Right renal cortex interstitium (tissue), 3 donors: ENCODE measurements at places on chromosomes 12 and 14. TPM values are rescaled to one million over a fixed set of nuclear protein-coding genes. Genes with fewer than 3 reads are reported as not detected.

GRCh38 chr12:53244337-53244736, 12.3 kb upstream of the RARG start:
- no peak for DNase-seq

- no peak for DNase-seq
Observed at GRCh38 chr14:94752591-94753436, 17.1 kb downstream of the GSC start.

DNA sequence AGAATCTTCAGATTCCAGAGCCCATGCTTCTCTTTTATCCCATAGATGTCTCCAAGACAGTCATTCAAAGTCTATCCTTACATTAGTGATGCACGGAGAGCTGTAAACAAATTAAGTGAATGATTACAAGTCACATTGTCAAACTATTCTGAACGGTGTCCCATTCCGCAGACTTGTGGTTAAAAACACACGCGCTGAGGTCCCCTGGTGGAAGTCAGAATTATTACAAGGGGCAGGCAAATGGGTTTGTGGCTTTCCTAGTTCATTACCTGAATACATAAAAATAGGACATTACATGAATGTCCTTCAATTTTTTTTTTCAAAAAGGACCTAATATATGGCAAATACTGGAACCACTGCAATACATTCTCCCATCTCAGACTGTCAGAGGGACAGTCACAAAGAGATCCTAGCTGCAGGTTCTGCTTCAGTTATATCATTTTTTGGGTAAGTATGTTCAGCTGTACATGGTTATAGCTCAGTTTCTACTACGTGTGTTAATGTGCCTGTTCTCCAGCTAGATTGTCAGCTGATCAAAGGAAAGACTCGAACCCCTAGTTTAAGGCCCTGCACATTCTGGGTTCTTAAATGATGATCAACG, 53.1 kb upstream of the STON2 start:
- DNase-seq: no peak

- DNase-seq: no peak
Observed at GRCh38 chr12:84825149-84825548, 87.5 kb downstream of the SLC6A15 start.

DNA sequence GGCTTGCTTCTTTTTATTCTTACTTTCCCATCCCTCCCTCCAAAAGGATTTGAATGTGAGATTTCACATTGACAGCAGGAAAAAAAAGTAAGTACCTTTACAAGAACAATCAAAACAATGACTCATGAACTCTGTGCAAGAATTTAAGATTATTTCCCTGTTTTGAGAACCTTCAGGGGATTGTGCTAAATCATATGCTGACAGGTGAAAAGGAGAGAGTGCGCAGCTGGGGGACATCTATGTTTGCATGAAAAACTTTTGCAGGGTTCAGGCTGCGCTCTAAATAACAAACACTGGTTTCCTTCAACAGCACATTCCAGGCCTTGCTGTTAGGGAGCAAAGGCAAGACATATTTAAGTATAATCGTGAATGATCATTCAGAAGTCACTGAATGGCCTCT, 27.3 kb downstream of the RERG start:
- no peak for DNase-seq

DNA sequence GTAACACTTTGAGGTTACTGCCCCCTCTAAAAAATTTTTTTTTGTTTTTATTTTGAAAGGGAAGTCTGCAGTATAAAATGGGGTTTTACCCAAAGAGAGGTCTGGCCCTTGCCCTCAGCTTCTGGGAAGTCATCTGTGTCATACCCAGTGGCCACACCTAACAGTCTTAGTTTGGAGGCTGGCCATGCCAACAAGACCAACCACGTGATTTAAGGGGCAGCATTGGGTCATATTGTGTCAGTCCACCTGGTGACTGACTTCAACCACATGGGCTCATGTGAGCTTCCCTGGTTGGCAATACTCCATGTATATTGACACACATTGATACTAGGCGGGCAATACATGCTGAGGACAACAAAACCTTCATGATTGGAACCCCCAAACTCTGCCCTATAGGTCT, 173.9 kb downstream of the GXYLT1 start:
- no peak for DNase-seq

DNA sequence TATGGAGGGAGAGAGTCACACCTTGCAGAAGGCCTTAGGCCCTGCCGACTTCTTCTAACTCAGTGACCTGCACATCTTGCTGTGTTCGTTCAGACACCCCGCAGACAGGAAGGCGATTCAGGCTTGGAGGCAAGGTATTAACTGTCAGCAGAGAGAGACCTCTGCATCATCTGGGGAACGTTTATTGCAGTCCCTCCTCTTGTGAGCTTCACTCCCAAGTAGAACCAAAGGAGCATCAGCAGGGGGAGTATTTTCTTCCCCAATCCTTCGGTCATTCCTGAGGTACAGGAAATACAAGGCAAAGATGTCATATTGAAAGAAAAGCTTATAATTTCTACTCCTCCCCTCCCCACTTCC, 217.9 kb downstream of the CRADD start:
- no peak for DNase-seq

GRCh38 chr14:58160561-58160960, 8.5 kb upstream of the ARMH4 start:
- DNase-seq: no peak

DNA sequence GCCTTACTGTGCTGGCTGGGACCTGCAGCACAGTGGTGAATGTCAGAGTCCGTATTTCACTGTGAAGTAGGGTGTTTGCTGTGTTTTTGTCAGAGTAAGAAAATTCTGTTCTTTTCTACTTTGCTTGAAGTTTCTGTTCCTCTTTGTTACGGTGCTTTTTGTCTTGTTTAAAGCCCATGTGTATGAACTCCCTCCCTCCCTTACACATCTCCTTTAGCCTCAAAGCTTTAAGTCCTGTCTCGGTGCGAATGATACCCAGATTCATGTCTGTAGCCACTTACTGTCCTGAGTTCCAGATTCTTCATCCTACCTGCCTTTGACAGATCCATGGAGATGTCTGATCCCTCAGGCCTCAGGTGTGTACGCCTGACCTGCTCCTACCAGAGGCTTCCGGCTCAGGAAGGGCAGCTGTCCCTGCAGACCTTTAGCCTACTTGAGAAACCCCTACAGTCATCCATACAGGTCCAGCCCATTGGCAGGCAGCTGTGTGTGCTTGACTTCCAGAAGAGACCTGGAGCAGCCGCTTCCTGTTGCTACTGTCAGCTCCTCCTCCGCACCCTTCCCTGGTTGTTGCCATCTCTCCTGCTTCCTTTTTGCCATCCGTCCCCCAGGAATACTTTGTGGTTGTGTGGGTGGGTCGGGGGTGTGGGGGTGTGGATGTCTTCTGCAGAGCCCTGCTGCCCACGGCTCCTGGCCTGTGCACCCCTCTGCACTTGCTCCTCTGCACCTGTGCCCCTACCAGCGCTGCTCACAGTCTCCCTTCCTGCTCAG, 72.9 kb downstream of the DDX51 start:
- DNase-seq: no peak

GRCh38 chr14:33676135-33676566, 274.7 kb downstream of the EGLN3 start:
- DNase-seq: no peak

GRCh38 chr12:38664661-38665269, 240.6 kb downstream of the CPNE8 start:
- no peak for DNase-seq

- DNase-seq: no peak
Observed at GRCh38 chr14:23558346-23559009, 2.4 kb downstream of the THTPA start.

GRCh38 chr12:56630180-56630632, at the start of gene BAZ2A:
TSS of gene BAZ2A (minus strand) at chr12:56630326. CDS start at chr12:56617530, 12,796 bp downstream.
- no peak for DNase-seq

DNA sequence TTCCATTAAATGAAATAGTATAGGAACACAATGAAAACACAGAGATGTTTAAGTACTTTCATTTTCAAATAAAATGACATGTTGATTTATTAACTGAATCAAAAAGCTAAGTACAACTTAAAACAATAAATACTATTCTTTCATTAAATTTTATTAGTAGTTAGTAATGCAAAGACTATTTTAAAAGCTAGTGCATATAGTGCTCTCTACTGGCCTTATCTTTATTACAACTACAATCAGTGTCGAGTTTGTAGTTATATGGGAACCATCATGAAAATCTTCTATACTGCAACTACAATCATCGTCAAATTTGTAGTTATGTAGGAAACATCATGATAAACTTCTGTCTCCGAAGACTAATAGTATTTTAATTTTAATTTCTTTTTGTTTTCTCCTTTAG, 8.9 kb upstream of the LIN7A start:
- no peak for DNase-seq

- no peak for DNase-seq
Observed at GRCh38 chr14:92841930-92842329, 47.8 kb downstream of the GOLGA5 start.

- DNase-seq: no peak
Observed at GRCh38 chr12:76765598-76765997, 1.7 kb downstream of the ZDHHC17 start.

DNA sequence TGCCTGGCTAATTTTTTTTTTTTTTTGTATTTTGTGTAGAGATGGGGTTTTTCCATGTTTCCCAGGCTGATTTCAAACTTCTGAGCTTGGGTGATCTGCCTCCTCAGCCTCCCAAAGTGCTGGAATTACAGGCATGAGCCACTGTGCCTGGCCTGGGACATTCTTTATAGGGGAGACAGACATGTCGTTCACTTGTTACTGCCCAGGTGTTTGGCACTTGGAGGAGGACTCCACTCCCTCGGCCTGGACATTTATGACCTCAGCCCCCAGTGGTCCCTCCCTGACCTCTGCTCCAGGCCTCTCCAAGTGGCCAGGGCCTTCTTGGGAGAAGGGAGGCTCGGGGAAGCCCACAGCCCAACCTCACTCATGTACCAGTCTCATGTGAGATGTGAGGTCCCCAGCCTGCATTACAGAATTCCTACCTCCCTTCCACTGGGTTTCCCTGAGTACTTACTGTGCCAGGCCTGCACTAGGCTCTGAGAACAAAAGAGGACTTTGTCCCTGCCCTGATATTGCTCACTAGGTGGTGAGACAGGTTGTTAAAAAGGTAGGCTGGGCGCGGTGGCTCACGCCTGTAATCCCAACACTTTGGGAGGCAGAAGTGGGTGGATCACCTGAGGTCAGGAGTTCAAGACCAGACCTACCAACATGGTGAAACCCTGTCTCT, 9.7 kb upstream of the POP5 start:
- no peak for DNase-seq

DNA sequence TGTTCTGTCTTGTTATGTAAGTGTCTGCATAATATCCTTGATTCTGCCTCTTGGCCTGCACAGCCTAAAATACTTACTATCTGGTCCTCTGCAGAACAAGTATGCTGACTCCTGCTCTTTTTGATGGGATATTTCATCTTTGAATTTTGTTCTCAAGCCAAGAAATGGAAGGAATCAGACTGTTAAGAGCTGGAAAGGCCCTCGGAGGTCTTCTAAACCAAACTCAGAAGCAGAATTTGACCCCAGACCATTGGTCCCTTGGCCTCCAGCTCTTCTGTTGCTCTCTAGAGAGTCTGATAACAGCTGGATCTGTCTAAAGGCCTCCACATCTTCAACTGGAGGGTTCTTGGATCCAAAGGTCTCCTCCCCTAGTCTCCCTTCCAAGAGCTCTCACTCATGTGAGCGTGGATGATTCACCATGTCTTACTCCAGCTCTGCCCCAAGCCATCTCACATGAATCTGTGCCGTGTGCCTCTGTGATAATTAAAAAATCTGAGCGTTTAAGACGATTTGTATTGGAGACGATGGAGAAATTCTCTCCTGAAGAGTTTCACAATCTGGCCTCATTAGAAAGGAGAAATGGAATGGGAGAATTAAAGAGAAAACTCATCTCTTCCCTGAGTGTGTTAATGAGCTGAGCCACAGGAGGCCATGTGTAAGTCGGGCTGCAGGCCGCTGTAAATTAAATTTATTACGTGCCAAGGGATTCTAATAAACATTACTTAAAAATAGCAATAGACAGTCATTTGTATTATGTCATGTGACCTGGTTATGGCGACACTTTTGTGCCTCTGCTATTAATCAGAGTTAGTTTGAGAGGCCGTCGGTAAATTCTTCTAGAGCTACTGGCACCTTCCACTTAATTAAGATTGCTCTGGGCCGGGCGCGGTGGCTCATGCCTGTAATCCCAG, 15.4 kb upstream of the PRIMA1 start:
- DNase-seq: no peak

DNA sequence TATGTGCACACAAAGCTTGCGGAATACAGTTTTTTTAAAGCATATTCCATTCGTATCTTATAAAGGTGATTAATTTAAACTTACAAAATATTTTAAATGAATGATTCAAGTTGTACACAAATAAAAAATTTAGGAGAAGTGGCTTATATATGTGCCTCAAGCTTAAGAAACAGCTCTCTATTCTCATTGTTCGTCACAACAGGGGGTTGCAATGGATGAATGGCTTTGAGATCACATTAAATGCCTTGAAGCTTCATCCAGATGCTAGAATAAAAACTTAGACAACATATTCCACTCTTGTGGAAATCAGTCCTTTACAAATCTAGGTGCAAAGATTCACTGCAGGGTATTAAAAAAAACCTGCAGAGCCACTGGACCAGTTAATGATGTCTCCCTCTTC, 303.9 kb upstream of the LRFN5 start:
- no peak for DNase-seq

Gene RNASE3
- 0.44 TPM for polyA plus RNA-seq

Gene SLC17A8
- polyA plus RNA-seq: 0.53 TPM

Gene FLVCR2
- polyA plus RNA-seq: 8.9 TPM

Gene GALNT8
- polyA plus RNA-seq: 3.5 TPM

Gene EMP1
- polyA plus RNA-seq: 109 TPM

Gene RHOJ
- 20.5 TPM for polyA plus RNA-seq

Gene FBXO21
- polyA plus RNA-seq: 60.4 TPM
